ENCODE measurements at places on chromosomes 2 and 18. TPM values are rescaled to one million over a fixed set of nuclear protein-coding genes. Genes with fewer than 3 reads are reported as not detected.
A peak's percentile ranks its signal among the peaks of the same experiment; 100 is the strongest.

- DNase-seq = no peak
Measured at GRCh38 chr18:191725-192124, 33.4 kb downstream of the USP14 start.

GRCh38 chr18:55275039-55275901, 312.7 kb downstream of the TCF4 start:
- no peak for DNase-seq

DNA sequence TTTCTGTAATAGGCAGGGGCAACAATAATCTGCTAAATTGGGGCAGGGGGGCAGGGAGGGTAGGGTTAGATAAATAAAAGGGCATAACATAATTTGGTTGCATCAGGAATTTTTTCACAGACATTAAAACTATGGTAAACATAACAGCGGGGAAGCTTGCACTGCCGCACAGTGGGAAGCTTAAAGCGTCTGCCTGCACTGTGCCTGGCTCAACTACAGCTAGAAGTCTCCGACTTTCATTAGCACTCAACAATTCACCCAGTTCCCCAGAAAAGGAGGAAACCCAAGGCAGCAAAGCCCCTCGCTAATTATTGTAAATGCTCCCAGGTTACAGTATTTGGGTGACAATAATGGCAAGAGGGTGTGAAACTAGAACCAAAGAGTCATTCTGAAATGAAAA, 562.9 kb downstream of the ARHGAP15 start:
- no peak for DNase-seq

- no peak for DNase-seq
Measured at GRCh38 chr2:189261431-189261841, 81.9 kb upstream of the COL5A2 start.

DNA sequence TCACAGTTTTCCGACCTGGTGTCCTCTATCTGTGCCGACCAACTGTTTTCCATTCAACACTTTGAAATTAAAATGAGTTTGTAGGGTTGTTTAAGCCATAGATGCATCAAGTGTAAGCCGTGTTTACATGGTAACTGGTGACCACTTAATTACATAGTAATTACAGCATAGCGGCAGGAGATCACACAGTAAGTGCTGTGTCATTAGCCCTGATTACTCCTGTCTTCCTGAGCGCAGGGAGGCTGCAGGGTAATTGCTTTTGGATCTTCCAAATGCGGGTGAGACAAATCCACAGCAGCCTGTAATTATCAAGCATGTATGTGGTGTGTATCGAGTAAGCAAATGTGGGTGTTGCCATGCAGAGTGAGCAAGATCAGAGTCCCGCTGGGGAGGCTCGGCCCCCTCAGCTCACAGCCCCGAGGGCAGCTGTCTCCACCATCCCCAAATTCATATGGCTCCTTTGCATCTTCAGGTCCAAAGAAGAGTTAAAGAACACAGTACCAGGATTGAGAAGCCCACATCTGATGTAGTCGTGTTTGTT, 71.5 kb upstream of the HDAC4 start:
- DNase-seq = no peak

- no peak for DNase-seq
Measured at GRCh38 chr18:42617221-42617620, 498.3 kb downstream of the RIT2 start.

DNA sequence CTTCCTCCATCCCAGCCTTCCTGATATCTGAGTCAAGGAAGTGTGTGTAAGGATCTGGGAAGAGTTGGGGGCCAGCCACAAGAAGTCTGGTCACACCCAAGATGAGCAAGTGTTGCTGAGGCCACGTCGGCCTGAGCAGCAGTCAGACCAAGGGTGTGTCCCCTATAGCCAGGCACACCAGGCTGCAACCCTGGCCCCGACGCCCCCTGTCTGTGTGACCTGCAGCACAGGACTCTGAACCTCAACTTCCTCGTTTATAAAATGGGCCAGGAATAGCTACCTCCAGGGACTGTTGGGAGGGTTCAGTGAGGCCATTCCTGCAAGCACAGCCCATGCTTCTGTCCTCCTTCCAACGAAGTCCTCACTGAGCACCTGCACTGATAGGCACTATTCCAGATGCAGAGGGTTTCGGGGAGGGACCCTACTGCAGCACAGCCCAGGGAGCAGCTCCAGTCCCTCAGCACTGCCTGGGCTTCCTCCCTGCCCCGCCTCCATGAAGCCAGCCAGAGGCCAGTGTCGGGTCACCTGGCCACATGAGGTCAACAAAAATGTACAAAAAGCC, 13.3 kb downstream of the LIMS2 start:
- DNase-seq = no peak

DNA sequence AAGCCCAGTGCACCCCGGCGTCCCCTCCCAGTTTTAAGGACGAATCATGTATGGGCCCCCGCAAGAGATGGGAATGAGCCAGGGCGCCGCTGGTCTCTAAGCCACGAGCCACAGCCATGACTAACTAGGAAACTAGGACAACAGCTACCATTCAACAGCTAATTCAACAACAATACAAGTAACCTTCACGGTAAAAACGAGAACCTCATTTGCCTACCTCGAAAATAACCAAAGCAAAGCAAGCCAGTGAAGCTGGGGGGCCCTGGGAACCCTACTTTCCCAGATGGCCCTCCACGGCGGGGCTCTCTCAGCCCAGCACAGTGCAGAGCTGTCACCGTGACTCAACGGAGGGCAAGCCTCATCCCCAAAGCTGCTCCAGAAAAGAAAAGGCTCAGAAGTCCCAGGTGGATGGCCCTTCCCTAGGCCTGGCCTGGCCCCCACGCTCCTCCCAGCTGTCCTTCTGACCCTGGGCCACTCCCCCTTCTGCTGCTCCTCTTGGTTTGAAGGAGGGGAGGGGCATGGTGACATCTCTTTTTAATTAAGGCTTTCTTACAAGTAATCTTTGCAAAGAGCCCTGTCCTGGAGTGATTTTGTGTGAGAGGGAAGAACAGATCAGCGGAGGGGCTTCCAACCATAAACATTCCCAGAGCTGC, 126.3 kb downstream of the HDAC4 start:
- no peak for DNase-seq

DNA sequence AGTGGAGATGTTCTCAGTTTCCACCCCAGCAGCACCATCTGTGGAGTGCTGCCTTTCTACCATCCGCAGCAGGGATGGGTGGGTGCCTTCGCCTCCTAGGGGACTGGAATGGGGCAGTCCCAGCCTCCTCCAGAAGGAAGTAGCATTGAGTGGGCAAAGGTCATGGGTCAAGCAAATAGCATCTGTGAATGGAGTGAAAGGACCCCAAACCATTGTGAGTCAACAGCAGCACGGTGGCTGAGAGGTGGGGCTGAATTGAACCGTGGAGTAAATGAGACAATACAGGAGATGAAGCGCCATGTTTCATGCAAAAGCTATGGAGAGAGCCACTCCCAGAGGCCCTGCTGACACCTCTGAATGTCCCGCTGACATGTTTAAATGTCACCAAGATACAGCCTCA, 9.7 kb downstream of the GPR55 start:
- no peak for DNase-seq

DNA sequence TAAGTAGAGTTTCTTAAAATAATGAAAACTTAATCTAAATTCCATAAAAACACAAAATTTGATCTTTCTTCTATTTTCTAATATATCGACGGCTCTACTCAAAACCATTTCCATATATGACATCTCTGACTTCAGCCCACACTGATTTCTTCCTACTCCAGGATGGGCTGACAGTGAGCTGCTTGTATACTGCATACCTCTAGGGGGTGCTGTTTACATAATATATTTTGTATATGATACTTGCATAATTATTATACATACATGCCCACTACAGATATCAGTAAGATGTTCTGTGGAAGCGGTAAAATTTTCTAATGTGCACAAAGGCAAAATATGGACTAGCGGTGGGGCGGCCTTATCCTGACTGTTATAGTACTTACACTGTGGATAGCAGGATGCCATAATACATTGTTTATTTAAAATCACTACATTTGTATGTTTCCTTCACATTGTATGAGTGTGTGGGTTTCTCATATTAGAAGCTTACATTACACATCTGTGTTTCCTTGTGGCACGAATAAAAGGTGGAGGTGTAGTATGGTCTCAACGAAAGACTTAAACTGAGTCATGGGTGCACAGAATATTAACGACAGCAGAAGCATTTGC, 66.1 kb upstream of the NXPH2 start:
- DNase-seq = no peak

DNA sequence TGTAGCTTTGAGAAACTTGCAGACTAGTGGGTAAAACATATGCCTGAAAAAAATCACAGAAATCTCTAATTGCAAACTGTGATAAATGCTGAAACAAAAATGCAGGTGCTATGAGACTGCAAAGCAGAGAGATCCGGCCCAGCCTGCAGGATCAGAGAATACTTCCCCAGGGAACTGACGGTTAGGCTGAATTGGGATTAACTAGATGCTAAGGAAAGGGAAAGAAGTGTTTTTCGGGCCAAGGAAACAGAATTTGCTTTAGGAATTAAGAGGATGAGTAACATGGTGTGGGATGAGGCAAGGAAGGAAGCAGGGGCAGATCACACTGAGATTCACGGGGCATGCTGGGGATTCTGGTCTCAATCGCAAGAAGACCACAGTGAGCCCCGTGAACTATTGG, 71.5 kb downstream of the OSBPL6 start:
- no peak for DNase-seq

GRCh38 chr2:179180242-179180641, 84.4 kb downstream of the SESTD1 start:
- no peak for DNase-seq

DNA sequence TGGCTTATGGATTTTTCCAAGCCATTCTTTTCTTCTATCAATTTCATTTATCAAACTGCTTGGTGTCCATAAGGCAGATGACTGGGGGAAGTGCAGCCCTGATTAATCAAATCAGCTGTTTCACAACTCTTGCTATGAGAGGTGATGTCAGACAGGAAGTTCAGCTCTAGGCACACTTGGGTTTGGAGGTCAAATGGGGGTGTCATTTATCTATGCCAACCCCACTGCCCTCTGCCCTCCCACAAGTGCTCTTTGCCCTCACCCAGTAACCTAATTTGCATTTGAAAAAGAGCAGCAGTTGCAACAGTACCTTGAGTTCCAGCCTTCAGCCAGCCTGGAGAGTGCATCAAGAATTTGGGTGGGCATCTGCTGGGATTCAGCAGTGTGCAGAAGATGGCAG, 431.3 kb upstream of the SPRED2 start:
- DNase-seq = no peak

GRCh38 chr2:149662556-149662955, 75.0 kb upstream of the MMADHC start:
- no peak for DNase-seq

DNA sequence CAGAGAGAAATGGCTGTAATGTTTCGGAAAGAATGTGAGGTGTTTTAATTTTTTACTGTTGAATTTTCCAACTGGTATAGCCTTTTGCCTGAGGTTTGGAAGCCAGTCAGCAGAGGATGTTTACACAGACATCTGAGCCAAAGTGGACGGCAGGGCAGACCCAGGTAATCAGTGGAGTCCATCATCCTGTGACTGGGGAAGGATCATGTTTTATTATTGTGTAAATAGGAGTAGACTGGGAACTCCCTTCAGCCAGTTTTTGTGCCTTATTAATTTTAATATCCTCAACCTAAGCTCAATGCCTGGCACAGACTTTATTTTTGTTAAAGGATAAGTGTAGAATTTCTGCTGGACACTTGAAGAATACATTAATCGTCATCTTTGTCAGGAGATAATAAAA, 142.0 kb upstream of the GAREM1 start:
- DNase-seq = no peak

GRCh38 chr2:96734880-96735583, 4.8 kb downstream of the LMAN2L start:
- DNase-seq = no peak

DNA sequence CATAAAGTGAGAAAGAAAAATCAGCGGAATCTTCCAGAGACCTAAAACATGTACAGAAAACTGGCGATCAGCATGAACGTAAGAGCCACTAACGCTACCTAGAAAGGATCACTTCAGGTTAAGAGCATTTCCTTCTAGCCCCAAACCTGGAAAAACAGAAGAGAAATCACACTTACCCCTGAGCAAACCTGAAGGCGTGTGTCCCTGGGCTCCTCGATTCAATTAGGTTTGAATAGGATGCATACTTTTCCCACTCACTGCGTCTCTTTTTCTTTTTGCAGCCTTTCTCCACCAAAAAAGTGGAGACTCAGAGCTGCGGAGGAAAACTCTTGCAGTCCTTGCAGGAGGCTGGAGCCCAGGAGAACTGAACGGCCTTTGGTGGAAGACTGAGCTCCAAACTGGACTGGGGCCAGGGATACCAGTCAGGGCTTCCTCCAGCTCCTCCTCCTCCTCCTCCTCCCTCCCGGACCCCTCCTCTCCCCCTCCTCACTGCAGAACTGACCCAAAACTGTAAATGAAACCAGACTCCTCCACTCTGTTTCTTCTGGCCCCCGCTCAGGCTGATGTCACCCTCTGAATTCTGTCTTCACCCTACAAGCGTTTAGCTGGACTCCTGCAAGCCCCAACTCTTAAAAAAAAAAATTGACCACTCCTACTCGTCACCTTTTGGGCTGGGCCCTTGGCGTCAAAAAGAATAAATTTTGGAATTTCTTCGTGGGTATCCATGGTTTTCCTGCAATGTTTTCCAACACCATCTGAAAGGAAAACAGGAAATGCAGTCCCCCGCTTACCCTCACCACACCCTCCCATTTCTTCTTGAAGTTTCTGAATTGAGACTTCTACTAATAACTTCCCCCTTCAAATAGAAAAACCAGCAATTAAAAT, at the start of gene COL6A3:
Gene COL6A3 (minus strand): TSS at position 388 of the 885 bp plus-strand sequence. CDS start 17,347 bp downstream, outside the sequence.
- no peak for DNase-seq

GRCh38 chr18:60585670-60586069, 213.1 kb upstream of the MC4R start:
- no peak for DNase-seq

GRCh38 chr2:146135245-146135644, 1615.3 kb upstream of the ZEB2 start:
- DNase-seq = peak; percentile 21

DNA sequence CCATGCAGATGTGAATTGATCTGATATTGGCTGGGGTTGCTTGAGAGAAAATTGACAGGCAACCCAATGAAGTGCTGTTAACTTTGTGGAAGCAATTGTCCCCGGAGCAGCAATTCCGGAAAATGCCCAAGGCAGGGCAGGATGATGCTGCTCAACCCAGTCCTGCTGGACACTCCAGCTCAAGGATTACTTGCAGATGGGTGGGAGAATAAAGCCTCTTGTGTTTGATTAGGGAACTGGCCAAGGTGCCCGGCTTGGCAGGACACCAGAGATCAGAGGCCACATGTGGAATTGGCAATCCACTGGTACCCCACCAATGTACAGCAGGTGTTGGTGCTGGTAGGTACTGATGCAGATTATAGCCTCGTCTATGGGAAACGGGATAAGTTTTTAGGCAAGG, 12.3 kb upstream of the C2orf42 start:
- no peak for DNase-seq

MORN2 gene
- 9.7 TPM for total RNA-seq

CDKL4 gene
- total RNA-seq = 0.29 TPM

SLC14A1 gene
- not detected for total RNA-seq

HSPE1 gene
- total RNA-seq = 377 TPM

ORMDL1 gene
- total RNA-seq = 51.6 TPM

GALNT14 gene
- 13.7 TPM for total RNA-seq

LINC00305 gene
- total RNA-seq = not detected

FABP1 gene
- total RNA-seq = not detected

SLC9A4 gene
- total RNA-seq = not detected

DARS1 gene
- total RNA-seq = 85.9 TPM

FAM136A gene
- total RNA-seq = 118 TPM

ABCB11 gene
- total RNA-seq = not detected
